ENCODE measurements at places on chromosomes 6 and 20.

DNA sequence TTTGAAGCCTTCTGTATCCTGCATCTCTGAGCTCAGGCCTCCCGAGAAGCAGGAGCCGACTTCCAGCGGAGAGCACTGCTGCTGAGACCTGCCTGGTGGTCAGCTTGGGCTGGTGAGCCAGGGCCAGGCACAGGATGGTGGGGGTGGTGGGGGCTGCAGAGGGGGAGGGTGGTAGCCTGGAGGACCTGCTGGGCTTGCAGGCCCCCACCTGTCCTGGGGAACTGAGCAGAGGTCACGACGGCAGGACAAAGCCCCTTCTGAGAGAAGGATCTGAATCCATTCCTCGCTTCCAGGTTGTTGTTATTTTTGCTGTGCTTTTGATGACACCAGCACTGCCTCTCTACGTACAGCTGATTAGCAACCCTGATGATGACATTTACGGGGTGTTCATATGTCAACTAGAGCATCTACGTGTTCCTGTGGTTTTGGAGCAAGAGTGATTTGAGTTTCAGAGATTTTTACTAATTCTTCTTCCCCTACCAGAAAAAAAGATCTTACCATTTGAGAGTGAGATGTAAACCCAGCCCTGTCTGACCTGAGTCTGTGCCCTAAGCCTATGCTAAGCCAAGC is 35.7 kb upstream of the CD93 start:
- DNase-seq = no peak

- no peak for DNase-seq
These were observed 101.5 kb upstream of the BACH2 start for GRCh38 chr6:90397929-90398674.

- DNase-seq = peak; percentile 94
These were observed 24.1 kb upstream of the ROS1 start for GRCh38 chr6:117449549-117450439.

- peak; percentile 93 for DNase-seq
These were observed 1.2 kb downstream of the EZR start for GRCh38 chr6:158817728-158818580.
